T-helper 9 cell (primary cell): ENCODE measurements at places on chromosomes 4 and X.

- no peak for DNase-seq
Observed at GRCh38 chr4:10299601-10300000, 157.6 kb downstream of the ZNF518B start.

DNA sequence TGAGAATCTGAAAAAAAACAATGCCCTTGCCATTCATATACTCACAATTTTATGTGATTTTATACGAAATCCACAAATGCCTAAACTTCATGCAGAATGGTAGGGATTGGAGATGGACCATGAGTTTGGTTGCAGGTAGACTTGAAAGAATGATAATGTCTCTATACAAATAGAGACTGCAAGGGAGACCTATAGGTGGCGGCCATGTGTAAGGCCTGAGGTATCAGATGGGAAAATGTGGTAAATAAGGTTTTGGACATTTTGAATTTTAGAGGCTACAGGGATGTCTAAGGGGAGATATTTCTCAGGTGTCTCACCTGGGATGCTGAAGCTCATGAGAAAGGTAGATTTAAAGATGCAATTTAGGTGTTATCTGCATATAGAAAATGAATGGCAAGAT lies 78.0 kb downstream of the GABRB1 start:
- DNase-seq: no peak

DNA sequence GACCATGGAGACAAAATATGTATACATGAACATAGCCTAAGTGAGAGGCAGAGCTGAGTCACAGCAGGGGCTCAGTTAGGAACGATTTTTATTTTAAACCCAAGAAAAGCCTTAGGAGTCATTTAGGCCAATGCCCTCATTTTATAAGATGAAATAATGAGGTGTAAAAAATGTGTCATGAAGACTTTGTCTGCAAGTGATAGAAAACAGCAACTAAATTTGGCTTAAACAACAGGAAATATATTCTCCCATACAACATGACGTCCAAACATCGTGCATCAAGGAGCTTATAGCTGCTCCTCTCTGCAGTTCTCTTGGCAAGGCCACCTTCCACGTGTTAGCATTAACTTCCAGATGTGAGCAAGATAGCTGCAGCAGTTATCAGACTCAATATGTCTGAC lies 16.8 kb downstream of the SCFD2 start:
- no peak for DNase-seq

GRCh38 chrX:151825925-151826485 lies 86.7 kb upstream of the MAGEA4 start:
- no peak for DNase-seq

- no peak for DNase-seq
Observed at GRCh38 chr4:116386856-116387255, 698.5 kb downstream of the TRAM1L1 start.

- DNase-seq: no peak
Observed at GRCh38 chr4:126916049-126916625, 716.6 kb upstream of the INTU start.

- no peak for DNase-seq
Observed at GRCh38 chrX:134982748-134983147, 8.0 kb upstream of the SMIM10 start.

- no peak for DNase-seq
Observed at GRCh38 chrX:137651647-137652046, 85.7 kb downstream of the ZIC3 start.

DNA sequence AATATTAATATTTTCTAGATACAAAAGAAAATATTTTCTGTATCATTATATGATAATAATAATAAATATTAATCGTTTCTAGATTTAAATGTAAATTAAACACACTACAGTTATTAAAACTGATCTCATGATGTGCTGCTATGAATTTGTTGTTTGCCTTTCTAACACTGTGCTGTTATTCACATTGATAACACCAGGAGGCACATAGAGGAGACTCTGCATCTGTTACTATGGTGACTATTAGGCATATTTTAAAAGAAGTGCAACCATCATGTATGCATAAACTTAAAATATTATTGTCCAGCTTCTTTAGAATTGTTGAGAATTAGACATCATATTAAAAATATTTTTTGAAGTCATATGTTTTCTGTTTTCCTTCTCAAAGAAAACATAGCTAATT lies 11.8 kb upstream of the PDGFC start:
- no peak for DNase-seq

- no peak for DNase-seq
Observed at GRCh38 chr4:86720508-86721068, 126.5 kb downstream of the PTPN13 start.

DNA sequence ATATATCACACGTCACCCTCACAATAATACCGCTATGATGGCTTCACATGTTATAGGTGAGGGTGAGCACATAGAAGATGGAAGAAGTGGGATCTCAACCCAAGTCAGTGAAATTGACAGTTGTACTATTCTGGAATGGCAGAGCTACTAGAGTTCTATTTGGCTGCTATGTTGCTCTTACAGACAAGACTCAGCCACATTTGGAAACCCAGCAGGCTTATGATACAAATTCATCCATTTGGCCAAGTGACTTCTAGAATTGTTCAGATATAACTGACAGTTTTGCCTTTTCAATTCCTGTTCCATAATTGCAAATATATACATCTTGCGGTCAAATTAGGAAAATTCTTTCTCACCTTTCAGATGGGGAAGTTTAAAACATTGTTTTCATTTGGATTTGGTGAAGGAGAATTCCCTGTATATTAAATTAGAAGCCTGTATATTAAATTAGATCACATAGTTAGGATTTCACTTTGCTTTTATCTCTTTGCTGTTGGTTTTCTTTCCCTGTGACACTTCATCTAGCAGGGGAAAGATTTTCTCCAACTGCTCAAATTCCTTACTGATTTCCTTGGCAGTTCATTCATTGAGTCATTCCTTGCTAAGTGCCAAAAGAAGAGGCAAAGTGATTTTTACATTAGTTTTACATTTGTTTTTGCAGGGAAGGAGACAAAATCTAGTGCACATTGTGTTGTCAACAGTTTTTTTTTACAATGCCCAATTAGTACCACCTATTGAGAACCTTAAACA lies 120.6 kb upstream of the TBC1D9 start:
- no peak for DNase-seq

DNA sequence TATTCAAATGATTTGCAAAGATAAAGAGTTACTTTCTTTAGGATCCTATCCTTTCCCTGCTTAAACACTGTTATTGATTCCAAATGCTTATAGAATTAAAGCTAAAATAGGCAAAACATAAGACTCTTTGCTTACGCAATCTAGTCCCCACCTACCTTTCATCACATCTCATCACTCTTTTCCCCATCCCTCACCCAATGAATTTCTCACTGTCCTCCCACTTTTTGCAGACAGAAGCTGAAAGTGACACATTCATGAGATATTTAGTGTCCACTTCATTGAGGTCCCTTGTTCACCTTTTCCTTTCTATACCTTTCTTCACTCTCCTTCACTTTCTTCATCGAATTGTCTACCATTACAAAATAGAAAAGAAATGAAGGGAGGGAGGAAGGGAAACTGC lies 424 bp downstream of the SATL1 start:
- no peak for DNase-seq

DNA sequence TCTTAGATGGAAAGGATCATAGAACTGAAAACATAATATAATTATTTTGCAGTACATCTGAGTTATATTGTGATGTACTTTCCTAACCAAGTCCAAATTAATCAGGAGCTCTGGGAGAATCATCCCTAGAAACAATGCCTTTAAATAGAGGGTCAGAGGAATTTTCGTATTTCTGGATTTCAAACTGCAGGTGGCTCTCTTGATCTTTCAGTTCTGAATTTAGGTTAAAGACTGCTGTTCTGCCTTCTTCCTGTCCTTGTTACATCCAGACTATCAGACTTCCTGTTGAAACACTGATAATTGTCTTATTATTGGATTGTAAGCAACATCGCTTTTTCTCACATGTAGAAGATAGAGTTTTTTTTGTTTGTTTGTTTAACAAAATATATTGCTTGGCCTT lies 142.7 kb downstream of the RPA4 start:
- no peak for DNase-seq
